ENCODE measurements at places on chromosomes 16 and 17.

- DNase-seq = no peak
These were observed 113.2 kb downstream of the PHKB start for GRCh38 chr16:47574091-47575054.

DNA sequence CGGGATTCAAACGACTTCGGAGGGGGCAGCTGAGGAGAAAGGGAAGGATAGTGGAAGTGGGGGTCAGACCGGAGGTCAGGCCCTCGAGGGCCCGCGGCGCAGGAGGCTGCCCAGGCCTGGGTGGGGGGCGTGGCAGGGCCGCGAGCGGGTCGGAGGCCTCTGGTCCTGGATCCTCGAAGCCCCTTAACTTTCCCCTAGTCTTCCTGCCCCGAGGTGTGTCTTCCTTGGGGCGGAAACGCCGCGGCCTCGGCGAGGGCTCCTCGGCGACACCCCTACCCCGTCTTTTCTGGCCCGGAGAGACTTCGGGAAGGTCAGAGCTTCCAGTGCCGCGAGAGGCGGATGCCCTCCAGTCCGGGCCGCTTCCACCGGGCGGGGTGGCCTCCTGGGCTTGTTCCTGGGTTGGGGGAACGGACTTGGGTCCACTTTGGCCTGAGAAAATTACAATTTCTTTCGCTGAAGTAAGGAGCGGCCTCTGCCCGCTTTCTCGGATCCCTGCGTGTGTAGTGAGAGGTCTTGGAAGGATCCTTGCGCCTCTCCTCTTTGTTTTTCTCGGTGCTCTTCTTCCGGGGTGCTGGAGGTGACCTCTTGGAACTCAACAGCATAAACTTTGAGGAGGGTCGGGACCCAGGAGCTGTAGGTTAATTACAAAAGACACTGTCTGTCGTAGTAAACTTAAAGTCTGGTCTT, 491 bp downstream of the IST1 start:
- DNase-seq = no peak

DNA sequence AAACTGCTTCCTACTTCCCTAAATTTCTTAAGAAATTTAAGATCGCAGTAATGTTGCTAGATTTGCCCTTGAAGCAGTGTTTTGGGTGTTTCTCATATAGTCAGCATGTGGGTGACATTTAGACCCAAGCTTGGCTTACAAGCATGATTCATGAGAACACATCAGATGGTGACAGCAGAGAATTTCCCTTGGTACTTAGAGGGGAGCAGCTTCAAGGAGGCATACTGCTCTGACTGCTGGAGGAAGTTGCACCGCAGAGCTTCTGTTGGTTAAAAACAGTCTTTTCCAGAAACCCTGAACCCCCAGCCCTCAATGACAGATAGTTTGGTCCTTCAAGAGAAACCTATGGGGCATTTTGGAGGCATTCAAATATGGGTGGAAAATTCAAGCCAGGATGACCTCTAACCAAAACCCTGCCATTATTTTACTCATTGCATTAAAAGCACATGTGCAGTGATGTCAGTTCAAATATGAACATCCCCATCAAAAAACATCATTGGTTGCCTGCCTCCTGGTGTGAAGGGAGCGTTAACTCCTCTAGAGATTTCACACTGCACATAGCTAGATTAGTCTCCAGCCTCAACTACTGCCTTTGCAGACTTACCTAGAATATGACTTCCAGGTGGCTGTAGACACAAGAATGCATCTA, 201.5 kb upstream of the CACNG5 start:
- no peak for DNase-seq

DNA sequence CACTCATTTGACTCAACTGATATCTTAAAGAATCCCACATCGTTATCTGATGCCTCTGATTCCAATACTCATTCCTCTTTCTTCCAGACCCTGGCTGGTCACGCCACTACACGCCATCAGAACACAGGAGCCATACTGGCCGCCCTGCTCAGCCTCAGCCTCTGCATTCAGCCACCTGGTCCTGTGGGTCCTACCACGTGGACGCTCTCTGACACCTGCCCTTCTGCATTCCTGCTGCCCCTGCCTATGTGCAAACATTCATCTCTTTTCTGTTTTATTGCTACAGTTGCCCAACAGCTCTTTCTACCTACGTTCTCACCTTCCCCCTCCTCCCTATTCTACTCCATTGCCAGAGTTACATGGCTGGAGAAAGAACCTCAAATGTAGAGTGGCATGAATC, 18.4 kb downstream of the PSMD7 start:
- DNase-seq = no peak

DNA sequence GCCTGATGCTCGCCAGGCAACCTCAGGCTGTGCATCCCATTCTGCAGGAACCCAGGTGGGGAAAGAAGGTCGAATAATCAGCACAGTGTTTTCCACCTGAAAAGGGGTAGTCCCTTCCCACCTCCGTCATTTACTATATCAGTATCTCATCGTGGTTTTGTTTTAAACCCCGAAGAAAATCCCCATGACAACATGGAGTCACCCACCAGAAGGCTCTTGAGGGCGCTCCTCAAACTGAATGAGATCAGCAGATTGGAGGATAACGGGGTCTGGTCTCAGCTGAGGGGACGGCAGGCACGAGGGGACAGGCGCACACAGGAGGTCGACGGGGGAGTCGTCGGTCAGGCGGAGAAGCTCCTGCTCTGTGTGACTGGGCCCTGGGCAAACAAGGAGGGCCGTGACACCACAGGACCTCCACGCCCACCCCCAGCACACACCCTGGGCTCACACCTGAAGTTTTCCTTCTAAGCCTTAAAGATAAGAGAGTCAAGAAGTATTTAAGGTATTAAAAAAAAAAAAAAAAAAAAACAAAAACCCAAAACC, 44.2 kb downstream of the MARF1 start:
- DNase-seq = no peak

DNA sequence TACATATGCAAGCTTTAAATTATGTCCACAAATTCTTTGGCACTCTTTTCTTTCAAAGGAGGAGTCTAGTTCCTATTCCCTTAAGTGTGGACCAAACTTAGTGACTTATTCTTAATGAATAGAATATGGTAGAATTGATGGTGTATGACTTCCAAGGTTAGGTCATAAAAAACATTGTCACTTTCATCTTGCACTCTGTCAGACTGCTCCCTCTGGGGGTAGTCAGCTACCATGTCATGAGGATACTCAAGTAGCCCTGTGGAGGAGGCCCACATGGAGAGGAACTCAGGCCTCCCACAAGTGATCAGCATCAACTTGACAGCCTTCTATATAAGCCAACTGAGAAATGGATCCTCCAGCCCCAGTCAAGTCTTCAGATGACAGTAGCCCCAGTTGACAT, 58.0 kb upstream of the SCNN1B start:
- DNase-seq = no peak

- DNase-seq = no peak
These were observed 4.1 kb downstream of the KRABD2 start for GRCh38 chr17:8372422-8372821.

DNA sequence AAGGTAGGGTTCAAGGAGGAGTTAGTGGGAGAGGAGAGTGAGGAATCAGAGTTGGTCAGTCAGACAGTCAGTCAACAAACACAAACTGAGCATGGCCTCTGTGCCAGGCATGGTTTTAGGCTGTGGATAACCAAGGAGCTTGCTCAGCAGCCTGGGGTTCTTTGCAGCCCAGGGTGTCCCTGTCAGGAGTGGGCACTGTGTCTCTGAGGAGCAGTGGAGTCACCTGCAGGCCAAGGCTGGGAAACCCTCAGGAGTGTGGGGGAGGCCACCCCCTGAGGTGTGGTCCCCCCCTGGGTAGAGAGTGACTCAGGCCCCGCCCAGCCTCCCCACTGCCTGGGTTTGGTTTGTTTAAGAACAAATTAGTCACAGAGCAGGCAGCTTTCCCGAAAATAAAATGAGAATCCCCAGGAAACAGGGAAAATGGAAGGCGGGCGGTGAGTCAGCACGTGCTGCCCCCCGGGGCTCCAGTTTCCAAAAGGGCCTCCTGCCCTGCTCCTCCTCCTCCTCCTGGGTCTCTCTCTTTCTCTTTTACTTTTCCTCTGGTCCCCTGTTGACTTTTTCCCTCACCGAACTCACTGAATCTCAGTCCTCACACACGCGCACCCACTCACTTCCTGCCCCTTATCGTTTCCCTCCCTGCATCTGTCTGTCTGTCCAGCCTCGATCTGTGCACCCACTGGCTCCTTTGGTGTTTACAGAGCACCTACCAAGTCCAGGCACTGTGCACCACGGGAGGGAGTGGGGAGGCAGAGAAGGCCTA, 44.3 kb downstream of the SOCS3 start:
- DNase-seq = no peak

DNA sequence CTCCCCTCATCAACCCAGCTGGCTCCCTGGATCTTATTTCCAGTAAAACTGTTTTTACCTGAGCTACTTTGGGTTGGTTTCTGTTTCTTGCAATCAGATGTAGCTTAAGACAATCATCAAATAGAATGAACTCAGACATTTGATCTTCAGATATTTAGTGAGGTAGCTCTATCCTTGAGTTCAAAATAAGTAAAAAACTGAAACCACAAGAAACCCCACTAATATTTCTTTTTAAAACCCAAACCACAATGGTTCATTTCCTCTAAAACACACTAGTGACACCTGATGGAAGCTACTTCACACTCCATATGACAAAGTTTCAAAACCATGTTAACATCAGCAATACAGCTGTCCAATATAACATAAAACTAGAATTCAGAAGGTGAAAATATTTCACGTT, 37.8 kb downstream of the CACNG1 start:
- DNase-seq = no peak

- peak; percentile 72 for DNase-seq
These were observed 7.0 kb upstream of the ODF4 start for GRCh38 chr17:8332688-8333087.

DNA sequence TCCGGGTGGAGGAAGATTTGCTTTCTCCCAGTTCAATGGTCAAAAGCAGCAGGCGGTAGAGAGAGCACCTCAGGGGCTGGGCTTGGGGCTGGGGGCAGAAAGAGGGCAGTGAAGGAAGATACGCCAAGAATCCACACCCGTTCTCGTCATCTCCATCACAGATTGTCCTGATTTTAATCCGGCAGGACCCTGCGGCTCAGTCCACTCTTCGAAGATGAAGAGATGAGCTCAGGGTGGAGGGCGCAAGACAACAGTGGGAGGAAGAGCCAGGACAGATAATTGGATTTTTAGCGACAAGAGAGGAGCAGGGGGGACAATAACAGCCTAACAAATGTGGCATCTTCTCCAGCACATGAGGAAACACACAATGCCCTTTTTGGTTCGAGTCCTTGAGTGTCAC, 165.9 kb downstream of the SDK2 start:
- DNase-seq = no peak

- DNase-seq = no peak
These were observed 126.2 kb downstream of the CPPED1 start for GRCh38 chr16:12677502-12677901.

- no peak for DNase-seq
These were observed 26.2 kb downstream of the SHISA9 start for GRCh38 chr16:12927591-12927990.

- peak; percentile 84 for DNase-seq
These were observed 1.3 kb downstream of the NAGS start for GRCh38 chr17:44005527-44006271.

DNA sequence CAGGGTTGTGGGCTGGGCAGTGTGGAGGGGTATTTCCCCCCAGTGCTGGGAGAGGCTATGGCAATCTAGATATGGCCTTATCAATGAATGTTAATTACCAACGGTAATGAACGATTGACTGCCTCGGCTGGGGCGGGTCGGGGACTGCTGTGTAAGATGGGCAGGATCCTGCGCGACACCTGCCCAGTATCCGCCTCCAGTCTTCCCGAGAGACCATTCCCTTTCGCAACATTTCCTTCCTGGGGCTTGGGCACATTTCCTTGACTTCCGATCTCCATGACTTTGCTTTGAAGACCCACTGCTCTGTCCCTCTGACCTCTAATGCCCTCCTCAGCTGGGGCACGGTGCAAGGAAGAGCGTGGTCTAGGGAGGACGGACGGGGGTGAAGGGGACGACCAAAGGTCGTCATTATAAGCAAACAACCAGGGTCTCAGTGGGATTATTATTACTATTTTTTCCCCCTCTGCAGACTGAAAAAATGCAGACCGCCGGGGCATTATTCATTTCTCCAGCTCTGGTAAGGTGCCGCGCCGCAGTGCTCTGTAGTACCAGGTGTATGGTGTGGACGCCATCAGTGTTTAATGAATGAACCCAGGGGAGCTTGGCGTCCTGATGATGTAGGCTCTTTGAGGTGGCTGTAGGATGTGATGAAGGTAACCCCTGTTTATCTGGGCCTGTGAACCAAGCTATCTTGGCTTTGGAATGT, 506 bp downstream of the ATP5MC1 start:
- DNase-seq = no peak

DNA sequence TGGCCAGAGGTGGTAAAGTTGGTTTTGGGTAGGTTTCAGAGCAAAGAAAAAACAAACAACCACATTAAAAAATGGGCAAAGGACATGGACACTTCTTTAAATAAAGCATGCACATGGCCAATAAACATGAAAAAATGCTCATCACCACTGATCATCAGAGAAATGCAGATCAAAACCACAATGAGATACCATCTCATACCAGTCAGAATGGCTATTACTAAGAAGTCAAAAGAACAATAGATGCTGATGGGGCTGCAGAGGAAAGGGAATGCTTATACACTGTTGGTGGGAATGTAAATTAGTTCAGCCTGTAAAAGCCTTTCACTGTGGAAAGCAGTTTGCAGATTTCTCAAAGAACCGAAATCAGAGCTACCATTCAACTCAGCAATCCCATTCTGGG, 598.4 kb upstream of the SOX9 start:
- no peak for DNase-seq

DNA sequence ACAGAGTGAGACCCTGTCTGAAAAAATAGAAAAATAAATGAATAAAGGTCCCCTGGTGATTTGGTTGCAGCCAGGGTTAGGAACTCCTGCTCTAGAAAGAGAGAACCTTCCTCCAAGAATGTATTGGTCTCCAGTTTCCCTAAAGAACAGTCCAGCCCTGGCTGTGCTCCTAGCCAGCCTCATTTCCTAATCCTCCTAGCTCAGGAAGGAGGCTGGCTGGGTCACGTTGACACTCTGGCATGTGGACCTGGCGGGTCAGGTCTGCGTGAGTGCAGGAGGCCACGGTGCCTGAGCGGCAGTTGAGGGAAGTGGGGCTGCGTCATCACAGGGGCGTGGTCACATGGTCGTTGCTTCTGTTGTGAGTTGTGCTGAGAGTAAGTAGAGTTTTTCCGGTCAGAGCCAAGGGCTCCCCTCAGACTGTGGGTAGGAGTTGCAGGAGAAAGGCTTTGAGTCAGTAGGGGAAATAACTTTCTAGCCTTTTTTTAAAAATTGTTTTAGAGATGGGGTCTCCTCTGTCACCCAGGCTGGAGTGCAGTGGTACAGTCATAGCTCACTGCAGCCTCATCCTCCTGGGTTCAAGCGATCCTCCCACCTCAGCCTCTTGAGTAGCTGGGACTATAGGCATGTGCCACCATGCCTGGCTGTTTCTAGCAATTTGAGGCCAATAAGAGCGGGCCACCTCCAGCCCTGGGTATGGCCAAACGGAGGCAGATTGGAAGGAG, 194.0 kb upstream of the CIBAR2 start:
- DNase-seq = no peak

Measured in ecto neural progenitor cell (in vitro differentiated cells).